ENCODE measurements at places on chromosomes 2 and 18. TPM values are rescaled to one million over a fixed set of nuclear protein-coding genes. Genes with fewer than 3 reads are reported as not detected.

DNA sequence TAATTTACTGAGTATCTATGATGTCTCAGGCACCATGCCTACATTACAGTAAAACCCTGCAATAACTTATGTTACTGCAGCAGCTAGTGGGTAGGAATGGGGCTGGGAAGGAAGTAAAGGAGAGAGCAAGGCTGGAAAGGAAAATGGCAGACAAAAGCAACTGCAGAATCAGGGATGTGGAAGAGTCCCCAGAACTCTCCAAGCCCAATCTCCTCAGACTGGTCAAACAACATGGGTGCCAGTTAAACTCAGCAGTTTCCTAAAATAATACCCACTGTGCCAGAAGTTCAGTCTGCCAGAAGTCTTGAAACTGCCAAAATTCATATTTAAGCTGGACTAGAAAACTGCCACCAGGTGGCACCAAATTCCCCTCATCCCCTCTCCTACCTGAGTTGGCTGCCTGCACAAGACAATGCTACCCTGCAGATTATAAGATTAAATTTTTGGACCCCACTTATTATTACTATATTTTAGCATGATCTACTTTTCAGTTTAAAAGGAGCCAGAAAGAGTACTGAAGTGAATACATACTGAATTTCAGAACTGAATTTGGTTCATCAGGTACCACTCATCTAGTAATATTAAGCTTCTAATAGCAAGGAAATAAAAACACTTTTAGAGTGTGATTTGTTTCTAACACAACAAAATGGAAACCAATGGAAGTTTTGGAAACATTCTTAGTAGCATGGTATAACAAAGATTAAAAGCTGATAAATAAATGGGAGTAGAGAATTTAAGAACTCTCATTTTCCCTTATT, 86.8 kb upstream of the DNER start:
- DNase-seq = peak; percentile 69

GRCh38 chr2:125386074-125386473, 1269.9 kb upstream of the GYPC start:
- DNase-seq = no peak

GRCh38 chr2:144426981-144427479, 92.9 kb downstream of the ZEB2 start:
- peak; percentile 56 for DNase-seq

Gene EFHD1
- not detected for total RNA-seq

Gene BCS1L
- 30.9 TPM for total RNA-seq

Gene IL18R1
- total RNA-seq = 1.5 TPM
